Esophagus muscularis mucosa (tissue), 4 donors: ENCODE measurements at places on chromosomes 12 and 14. TPM values are rescaled to one million over a fixed set of nuclear protein-coding genes. Genes with fewer than 3 reads are reported as not detected.

DNA sequence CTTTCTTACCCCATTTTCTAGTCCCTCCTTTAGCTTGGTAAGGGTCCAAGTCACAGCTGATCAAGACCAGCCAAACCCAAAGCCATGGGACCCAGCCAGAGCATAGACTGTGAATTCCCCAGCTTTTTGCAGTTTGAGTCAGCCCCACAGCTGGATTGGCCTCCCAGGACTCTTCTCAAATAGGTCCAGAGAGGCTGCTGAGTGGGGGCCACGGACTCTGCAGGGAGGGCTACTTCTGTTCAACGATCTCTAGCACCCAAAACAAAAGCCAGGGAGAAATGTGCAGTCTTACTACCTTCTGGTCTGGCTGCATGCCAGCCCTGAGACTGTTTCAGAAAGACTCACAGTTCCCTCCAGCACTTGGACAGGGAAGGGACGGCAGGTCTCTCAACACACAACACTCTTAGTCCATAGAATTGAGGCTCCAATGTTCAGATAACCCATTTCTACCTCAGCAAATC, 1.6 kb downstream of the VDR start:
- H3K36me3 ChIP-seq = no peaks in the 10 kb centered on the region
- DNase-seq = no peak
- H3K27ac ChIP-seq = no peak overlapping the region
- H3K27me3 ChIP-seq = peaks cover 44% of the 10 kb centered on the region

GRCh38 chr12:114269153-114269552, 136.8 kb downstream of the TBX5 start:
- H3K36me3 ChIP-seq = no peaks in the 10 kb centered on the region
- no peak for DNase-seq

- no peak overlapping the region for H3K27ac ChIP-seq
- H3K36me3 ChIP-seq = peaks cover 61% of the 10 kb centered on the region
- no peak for DNase-seq
- no peaks in the 10 kb centered on the region for H3K4me1 ChIP-seq
These were observed 36.4 kb downstream of the TRAFD1 start for GRCh38 chr12:112161711-112162110.

DNA sequence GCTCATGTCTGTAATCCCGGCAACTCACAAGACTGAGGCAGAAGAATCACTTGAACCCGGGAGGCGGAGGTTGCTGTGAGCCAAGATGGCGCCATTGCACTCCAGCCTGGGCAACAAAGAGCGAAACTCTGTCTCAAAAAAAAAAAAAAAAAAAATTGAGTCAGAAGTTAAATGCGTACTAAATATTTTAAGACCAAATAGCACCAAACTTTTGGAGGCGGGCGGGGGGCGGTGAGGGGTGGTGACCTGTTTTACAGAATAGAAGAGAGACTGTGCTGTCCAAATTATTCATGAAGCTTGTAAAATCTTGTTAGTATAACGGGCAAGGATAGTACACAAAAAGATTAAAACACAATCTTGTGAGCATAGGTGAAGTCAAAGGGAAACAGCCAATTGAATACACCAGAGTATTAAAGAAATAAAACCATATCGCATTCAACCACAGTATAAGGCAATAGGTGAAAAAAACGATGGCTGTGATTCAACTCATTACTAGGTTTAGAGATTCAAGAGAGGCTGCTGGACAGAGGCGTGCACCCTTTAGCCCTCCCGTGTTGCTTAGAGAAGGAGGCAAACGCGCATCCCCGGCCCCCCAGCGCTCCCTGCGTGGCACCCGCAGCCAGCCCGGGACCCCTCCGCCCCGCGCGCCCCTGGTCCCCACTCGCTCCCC, 571 bp downstream of the ZNF891 start:
- H3K27ac ChIP-seq = peak overlapping the region; percentile 95
- peaks cover 7% of the 10 kb centered on the region for H3K4me1 ChIP-seq
- no peaks in the 10 kb centered on the region for H3K27me3 ChIP-seq
- H3K36me3 ChIP-seq = peaks cover 32% of the 10 kb centered on the region
- peak overlapping the region; percentile 78 for H3K4me3 ChIP-seq

DNA sequence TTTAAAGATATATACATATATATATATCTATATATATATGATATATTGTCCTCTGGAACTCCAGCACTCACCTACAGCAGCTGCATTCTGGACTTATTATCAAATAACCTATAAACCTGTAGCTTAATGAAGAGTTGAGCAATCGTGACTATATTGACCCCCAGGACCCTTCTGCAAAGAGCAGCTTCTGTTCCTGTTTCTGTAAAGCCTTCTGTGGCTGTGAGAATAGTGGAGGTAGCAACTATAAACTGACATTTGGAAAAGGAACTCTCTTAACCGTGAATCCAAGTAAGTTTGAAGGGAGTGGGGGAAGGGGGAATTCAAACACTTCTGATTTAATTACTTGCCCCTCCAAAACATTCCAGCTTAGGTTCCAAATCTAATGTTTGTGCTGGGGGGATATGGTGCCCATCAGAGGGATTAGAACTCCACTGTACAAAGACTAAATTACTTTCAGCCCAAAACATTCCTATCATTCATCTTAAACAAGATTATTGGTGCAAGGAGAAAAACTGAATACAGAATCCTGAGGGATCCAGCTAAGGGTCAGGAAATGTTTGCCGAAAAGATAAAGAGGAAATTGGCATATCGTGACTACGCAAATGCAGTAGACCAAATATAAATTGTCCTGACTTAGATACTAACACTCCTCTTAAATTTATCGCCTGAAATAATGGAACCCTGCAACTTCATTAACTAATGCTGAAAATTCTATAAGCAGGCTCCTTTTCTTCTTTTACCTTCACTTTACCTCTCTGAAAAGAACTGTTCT, 106.1 kb downstream of the DAD1 start:
- peaks cover 6% of the 10 kb centered on the region for H3K4me1 ChIP-seq
- H3K27ac ChIP-seq = no peak overlapping the region
- no peaks in the 10 kb centered on the region for H3K36me3 ChIP-seq

DNA sequence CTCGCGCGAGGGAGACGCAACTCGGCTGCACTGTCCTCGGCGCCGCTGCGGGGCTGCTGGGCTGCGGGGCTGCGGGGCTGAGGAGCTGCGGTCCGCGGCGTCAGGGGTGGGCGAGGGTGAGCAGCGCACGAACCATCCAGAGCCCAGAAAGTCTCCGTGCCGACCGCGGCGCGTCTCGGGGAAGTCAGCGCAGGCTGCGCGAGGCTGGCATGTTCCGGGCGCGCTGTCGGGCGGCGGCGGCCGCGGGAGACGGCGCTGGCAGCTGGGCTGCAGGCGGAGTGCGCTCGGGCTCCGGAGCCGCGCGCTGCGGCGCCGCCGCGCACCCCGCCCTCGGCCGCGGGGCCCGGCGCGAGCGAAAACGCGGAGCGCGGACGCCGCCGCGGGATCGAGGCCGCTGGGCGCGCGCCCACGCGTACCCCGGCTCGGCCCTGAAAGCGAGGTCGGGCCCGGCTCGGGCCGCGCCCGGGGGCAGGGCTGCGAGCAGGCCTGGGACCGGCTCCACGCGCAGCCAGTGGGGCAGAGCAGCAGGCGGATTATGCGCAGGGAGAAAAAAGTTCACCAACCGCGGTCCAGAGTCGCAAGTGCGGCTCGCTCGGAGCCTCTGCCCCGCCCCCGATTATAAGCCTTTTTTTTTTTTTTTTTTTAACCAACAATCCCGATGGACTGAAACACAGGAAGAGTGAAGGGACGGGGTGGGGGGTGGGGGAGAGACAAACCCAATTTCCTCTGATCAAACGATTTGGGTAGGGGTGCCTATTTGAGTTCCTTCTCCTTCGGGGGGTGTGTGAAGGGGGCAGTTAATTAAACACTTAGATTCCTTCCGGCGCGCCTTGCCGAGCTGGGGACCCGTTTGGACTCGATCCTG, at the start of gene PRICKLE1:
Gene PRICKLE1, minus strand, starts transcription at position 282 of the 865 bp plus-strand sequence. CDS start 117,230 bp downstream, outside the sequence.
- H3K27ac ChIP-seq = peak within 1 kb of the TSS; percentile 85
- DNase-seq = no peak
- H3K27me3 ChIP-seq = no peaks in the 10 kb centered on the region
- H3K36me3 ChIP-seq = no peaks in the 10 kb centered on the region

DNA sequence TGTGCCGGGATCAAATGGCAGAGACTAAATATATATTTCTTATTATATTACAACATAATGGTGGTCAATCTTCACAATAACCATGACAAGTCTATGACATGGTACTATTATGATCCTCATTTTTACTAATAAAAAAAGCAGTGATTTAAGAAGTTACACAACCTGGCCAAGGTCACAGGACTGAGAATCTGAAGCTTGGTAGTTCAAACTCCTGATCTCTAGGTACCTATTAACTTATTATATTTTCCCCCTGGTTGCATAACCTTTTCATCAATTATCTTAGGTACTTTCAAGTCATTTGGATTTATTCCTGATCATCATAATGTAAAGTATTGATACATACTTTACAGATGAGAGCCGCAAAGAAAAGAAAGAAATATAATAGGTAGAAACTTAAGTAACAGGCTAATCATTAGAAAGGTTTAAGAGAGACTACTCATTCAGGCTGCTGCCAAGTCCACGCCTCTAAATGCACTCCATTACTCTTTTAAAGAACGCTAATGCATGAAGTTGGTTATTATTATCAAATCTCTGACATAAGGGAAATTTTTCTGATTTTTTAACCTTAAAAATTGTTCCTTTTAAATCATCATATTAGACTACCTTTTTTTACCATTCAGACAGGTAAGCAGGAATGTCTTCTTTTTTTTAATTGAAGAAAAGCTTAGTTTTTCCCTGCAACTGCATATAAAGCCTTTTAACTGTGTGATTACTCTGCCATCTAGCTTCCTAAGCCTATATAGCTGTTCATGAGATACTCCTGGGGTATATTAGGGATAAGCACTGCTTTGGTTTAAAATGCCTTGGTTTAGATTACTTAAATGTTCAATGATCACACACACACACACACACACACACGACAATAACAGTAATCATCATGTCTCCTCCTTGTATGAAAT, 35.6 kb downstream of the RPS29 start:
- H3K27me3 ChIP-seq = no peaks in the 10 kb centered on the region
- no peak for DNase-seq
- H3K36me3 ChIP-seq = no peaks in the 10 kb centered on the region
- no peak overlapping the region for H3K4me3 ChIP-seq
- no peaks in the 10 kb centered on the region for H3K4me1 ChIP-seq
- no peak overlapping the region for H3K27ac ChIP-seq

DNA sequence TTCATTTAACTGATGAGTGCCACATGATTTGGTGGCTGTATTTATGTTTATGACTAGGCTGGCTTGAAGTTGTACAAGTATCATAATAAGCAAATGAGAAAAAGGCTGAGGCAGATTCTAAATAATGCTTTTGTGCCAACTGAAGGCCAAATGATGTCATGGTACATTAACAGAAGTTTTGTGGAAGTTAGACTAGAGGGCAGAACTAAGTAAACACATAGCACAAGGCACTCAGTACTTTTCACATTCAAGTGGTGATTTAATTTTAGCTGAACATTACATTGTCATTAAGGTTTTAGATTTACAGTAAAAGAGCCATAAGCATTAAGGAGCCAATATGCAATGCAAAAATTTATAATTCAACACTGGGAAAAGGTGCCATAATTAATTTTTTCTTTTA, 21.1 kb downstream of the PPP1CC start:
- no peaks in the 10 kb centered on the region for H3K27me3 ChIP-seq
- no peak overlapping the region for H3K4me3 ChIP-seq
- DNase-seq = no peak
- H3K27ac ChIP-seq = no peak overlapping the region

DNA sequence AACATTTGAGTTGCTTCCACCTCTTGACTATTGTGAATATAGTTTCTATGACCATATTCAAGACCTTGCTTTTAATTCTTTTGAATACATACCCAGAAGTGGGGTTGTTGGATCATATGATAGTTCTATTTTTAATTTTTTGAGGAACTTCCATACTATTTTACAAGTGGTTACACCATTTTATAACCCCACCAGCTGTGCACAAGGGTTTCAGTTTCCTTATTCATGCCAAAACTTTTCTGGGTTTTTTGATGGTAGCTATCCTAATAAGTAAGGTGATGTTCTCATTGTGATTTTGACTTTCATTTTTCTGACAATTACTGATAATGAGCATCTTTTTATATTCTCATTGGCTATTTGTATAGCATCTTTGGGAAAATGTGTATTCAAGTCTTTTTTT, 109.4 kb upstream of the GARIN2 start:
- no peak overlapping the region for H3K4me3 ChIP-seq
- H3K27me3 ChIP-seq = no peaks in the 10 kb centered on the region
- H3K4me1 ChIP-seq = no peaks in the 10 kb centered on the region
- H3K27ac ChIP-seq = no peak overlapping the region
- no peak for DNase-seq

DNA sequence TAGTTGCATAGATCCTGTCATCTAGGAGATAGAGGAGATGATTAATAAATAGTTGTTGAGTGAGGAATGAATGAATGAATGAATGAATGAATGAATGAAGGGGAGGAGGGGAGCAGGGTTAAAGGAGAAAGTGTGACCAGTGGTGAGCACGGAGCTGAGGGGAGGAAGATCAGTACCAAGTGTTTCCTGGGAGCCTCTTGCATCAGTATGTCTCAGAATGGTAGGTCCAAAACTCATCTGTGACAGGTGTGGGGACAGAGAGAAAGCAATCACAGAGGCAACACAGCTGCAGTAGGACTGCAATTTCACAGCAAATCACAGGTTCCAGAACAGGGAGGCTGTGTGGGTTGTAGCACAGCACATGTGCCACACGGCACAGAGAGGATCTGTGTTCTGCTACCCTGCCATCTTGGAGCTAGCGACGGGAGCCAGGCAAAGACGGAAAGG, 14.5 kb upstream of the TNFRSF1A start:
- no peaks in the 10 kb centered on the region for H3K27me3 ChIP-seq
- H3K36me3 ChIP-seq = no peaks in the 10 kb centered on the region
- no peak overlapping the region for H3K4me3 ChIP-seq
- peaks cover 30% of the 10 kb centered on the region for H3K4me1 ChIP-seq

DNA sequence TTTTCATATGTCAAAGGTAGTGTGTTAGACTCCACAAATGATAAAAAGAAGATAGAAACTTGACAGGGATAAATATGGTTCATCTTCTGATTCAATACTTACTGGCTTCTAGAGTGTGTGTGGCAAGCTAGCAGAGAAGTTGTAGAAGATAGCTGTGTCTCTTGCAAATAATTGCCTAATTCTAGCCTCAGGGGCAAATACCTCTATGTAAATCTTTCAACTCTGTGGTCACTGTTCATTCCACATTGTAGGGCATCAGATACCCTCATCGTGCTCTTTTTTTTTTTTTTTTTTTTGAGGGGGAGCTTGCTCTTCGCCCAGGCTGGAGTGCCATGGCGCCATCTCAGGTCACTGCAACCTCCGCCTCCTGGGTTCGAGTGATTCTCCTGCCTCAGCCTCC, 1.7 kb downstream of the OLR1 start:
- no peaks in the 10 kb centered on the region for H3K36me3 ChIP-seq
- DNase-seq = no peak
- no peaks in the 10 kb centered on the region for H3K27me3 ChIP-seq
- H3K4me3 ChIP-seq = no peak overlapping the region
- no peak overlapping the region for H3K27ac ChIP-seq

- no peaks in the 10 kb centered on the region for H3K36me3 ChIP-seq
- peaks cover 21% of the 10 kb centered on the region for H3K4me1 ChIP-seq
- H3K27me3 ChIP-seq = no peaks in the 10 kb centered on the region
- H3K4me3 ChIP-seq = peak overlapping the region; percentile 29
These were observed 3.7 kb upstream of the IGF1 start for GRCh38 chr12:102484017-102484416.

BICDL1 gene
- total RNA-seq = 0.17 TPM

MANSC1 gene
- total RNA-seq = 15.9 TPM

MYF6 gene
- total RNA-seq = not detected

DPPA3 gene
- total RNA-seq = not detected
